Left kidney (tissue), 8 donors: ENCODE measurements at places on chromosomes 5 and 9. TPM values are rescaled to one million over a fixed set of nuclear protein-coding genes. Genes with fewer than 3 reads are reported as not detected.

The NADK2 gene
- polyA plus RNA-seq = 59.8 TPM

DNA sequence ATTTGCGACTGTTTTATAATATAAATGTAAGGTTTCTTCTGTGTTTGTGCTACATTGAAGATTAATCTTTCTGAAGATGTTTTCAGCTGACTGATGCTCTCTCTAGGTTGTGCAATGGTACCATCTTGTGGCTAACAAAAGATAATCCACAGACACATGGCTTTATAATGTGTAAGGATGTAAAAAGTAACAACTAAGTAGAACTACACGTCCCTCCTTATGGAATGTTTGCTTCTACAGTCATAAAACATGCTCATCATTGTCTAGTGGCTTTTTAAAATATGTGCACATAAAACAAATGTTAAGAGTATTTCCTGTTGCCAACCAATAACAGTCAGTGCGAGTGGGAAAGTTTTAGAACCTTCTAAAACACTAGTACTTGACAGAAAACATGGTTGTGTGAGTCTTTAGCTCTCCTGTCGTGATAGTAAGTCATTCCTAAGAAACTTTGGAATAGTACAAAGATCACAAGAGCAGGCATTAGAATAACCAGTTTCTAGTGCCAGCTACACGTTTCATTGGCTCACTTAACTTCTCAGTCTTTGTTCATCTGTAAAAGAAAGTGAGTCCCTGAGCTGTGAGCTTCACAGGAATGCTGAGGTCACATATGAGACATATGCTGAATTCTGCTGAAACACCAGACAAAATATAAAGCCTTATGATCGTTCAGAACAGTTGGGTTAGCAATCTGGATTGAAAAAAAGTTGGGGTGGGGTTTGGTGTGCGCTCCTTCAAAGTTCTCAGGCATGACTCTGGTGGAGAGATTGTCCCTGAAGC is 75.7 kb upstream of the GLIS3 start:
- peak; percentile 31 for DNase-seq

GRCh38 chr9:132647355-132647754 is 22.4 kb downstream of the DDX31 start:
- no peak for DNase-seq

DNA sequence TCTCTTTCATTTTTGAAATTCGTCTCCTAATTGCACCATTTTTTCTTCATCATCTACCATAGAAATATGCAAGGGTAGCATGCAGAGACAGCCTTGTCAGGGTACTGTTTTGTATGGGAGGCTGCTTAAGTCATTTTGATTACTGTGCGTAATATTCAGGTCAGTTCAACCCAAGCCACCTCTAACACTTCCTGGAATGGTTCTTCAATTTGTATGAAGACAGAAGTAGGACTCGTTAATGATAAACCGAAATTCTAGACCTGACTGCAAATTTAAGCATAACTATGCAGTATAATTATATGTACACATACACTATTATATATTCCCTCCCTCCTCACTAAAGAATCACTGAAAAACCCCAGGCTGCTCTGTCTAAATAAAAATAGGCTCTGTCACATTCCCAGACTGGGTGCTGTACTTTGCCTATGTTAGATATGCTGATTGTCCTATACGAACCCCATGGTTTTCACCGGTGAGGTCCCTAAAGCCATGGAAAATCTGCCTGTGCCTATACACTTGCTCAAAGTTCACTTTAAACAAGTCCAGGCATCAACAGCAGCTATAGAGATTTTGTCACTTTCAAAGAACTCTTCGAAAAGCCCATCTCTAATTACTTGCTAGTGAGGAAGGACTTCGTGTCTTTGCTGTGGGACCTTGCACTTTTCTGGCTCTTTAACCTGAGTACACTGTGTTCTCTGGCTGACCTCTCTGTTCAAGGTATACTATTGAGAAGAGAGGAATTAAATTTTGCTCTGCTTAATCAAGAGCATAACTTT is 352.1 kb upstream of the CD180 start:
- DNase-seq = no peak

DNA sequence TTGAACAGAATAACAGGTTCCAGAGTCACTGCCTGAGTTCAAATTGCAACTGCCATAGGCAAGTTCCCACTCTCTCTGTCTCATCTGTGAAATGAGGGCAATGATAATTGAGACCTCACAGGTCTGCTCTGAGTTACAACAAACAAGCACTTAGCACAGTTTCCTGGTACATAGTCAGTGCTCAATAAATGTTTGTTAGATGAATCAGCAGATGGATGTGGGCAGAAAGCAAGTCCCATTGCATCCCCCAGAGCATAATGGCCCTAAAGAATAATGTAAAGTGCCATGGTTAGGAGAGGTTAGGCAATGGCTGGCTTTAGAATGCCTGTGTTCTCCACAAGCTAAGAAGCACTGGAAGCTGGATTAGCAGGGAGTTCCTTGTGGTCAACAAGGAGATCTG is 136.5 kb upstream of the LARP1 start:
- no peak for DNase-seq
